ENCODE measurements at places on chromosomes 3 and 15.

GRCh38 chr15:93150910-93151881, 62.2 kb upstream of the RGMA start:
- no peak for DNase-seq

- no peak for DNase-seq
Observed at GRCh38 chr3:42300013-42300412, 34.0 kb upstream of the CCK start.

- no peak for DNase-seq
Observed at GRCh38 chr3:5126586-5126985, 4.5 kb downstream of the ARL8B start.

- DNase-seq, result no peak
Observed at GRCh38 chr3:181689546-181689945, 22.2 kb upstream of the SOX2 start.

GRCh38 chr15:91282486-91282885, 182.4 kb downstream of the SV2B start:
- no peak for DNase-seq

DNA sequence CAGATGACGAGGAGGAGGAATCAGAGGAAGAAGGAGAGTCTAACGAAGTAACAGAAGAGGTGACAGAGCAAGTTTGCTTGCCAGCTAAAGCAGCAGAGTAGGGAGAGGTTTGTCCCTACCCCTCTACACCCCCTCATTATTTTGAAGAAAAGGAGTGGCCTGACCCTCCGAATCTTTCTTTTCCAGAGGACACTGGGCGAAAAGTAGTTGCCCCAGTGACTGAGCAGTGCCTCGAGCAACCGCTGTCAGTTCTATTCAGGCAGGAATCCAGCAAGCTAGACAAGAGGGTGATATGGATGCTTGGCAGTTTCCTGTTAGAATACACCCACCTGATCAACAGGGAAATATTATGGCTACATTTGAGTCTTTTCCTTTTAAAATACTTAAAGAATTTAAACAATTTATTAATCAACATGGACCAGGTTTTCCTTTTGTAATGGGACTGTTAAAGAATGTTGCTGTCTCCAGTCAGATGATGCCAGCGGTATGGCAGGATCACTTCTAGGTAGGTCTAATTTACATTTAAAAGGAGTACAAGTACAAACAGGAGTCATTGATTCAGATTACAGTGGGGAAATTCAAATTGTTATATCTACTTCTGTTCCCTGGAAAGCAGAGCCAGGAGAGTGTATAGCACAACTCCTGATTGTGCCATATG, 31.9 kb upstream of the ACVR2B start:
- DNase-seq, result no peak

- no peak for DNase-seq
Observed at GRCh38 chr15:87735522-87735921, 521.0 kb downstream of the NTRK3 start.

DNA sequence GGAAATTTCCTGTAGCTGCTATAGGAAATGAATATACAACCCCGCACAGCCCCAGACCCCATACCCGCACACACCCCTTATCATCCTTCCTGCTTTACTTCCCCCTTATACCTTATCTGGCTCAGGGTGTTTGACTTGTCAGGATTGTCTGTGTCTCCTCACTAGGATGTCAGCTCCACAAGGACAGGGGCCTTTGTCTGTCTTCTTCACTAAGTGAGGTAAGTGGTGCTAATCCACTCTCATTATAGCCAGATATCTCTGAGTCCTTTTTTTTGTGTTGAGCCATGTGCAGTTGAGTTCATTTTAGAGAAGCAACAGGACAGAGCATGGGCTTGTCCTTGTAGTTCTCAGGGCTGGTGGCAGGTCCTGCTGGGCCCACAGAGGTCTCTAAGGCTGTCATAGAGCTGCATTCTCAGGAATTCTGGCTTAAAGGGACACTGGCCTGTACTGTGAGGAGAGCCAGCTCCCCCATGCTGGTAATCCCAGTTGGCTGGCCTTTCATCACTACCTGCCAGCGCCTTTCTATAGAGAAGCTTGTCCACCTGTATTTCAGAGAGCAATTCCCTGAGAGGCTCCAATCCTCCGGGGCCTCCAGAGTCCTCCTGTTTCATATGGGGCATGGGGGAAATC, 9.0 kb downstream of the KY start:
- no peak for DNase-seq

- no peak for DNase-seq
Observed at GRCh38 chr3:74267131-74267530, 347.3 kb downstream of the CNTN3 start.

DNA sequence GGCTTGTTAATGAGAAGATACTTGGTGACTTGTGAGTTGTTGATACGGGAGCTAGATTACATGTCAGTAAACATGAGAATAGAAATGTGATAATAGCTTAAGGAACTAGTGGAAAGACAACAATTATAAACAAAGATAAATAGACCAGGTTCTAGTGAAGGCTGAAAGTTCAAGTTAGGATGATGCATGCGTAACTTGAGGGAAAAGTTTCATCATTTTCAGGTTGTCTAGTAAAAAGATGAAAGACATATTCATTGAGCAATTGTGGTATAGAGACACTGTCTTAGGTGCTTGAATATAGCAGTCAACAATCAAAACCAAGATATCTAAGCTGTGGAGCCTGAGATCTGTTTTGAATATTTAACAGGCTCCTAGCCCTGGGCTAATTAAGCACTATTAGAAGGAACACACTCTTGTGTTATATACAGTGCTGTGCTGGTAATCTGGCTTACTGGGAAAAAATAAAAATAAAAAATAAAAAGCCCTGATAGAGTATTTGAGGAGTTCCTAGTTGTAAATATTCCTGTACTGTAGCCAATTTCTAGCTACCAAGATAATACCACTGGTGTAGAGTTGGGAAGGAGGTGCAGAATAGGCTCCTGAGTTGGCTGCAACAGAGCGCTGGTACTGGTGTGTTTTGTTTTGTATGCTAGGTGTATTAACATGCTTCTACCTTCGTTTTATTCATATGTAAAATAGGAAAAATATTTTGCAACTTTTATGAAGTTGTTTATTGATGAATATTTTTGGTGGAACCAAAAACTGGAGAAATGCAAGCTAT, 68.5 kb downstream of the NLGN1 start:
- DNase-seq, result no peak

DNA sequence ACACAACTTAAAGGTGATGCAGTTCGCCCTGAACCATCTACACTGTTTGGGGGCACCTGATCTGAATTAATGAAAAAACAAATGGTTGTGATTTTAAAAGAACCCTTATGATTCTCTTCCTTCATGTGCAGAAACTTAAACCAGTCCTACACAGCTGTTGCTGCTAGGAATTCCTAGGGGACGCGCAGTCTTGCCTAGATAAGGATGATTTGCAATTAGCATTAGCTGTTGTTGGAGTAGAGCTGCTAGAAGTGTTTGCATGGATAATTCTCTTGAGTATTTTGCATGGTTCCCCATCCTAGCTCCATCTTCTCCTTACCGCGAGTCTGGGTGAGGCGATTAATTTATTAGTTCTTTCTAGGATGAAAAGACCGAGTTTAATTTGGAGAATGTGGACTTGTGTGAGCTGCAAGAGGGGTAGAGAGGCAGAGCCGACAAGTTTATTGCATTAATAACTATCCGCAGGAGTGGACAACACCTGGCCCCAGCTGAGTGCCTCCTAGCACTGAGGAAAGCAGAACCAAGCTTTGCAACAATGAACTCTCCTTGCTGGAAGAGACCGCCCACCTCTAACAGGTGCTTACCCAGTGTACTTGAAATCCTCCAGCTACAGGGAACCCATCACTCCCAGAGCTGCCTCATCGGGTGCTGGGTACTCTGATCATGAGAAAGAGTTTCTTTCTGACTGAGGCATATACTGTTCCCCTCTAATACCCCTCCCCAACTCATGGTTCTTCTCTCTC, 75.0 kb upstream of the WNT7A start:
- no peak for DNase-seq

GRCh38 chr3:94429517-94429916, 366.7 kb downstream of the NSUN3 start:
- no peak for DNase-seq

DNA sequence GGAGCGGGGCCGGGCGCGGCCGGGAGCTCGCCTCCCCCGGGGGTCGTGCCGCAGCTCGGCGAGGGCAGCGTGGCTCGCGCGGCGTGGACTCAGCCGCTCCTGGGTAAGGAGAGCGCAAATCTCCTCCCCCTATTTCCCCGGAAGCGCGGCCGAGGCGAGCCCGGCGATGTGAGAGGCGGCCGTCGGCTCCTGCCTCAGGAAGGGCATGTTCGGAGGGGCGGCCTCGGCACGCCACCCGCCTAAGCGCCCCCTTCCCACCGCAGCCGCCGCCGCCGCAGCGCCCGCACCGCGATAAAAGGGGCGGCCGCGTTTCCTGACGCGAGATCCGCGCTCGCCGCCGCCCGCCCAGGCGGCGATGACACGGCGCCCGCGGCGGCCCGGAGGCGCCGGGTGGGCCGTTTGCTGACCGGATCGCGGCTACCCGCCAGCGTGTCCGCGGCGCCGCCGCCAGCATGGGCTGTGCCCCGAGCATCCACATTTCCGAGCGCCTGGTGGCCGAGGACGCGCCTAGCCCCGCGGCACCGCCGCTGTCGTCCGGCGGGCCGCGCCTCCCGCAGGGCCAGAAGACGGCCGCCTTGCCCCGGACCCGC, at the start of gene PDE8A:
Gene PDE8A, plus strand, starts transcription at position 146 of the 590 bp plus-strand sequence. Its CDS starts 307 bp downstream, at position 453.
- DNase-seq, result peak; percentile 25

DNA sequence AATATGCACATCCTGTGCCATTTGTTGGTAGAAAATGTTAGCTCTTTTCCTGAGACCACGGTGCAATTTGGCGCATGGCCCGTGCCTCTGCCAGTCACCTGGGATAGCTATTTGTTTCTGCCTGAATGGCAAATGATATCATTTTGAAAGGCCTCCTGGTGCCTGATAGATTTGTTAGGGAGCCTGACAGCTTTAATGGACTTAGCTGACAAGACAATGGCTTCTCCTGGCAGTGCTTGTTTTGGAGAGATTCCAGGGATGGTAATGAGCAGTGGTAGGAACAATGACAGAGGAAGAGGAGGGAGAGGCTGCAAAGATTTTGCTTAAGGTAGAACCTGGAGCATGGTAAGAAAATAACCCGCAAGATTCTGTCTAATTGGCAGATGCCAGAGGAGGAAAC, 268.5 kb downstream of the CLSTN2 start:
- DNase-seq, result no peak

GRCh38 chr3:156664831-156665178, 9.6 kb upstream of the TIPARP start:
- DNase-seq, result no peak

DNA sequence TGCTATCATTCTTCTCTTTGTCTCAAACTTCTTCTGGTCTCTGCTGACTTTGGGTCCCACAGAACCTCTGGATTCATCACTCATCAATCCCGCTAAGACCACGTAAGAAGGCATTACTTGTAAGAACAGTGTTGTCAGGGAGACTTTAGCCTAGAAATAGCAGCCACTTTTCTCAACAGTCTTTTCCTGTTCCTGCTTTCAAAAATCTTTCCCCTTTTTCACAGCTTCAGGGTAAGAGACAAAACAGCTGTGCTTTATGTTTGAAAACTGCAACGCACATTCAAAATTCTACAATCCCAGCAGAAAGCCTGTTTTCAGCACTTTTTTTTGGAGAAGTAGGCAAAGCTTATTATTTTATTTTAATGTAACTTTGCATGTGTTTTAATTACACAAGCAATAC, 42.0 kb upstream of the FAM98B start:
- peak; percentile 4 for DNase-seq

DNA sequence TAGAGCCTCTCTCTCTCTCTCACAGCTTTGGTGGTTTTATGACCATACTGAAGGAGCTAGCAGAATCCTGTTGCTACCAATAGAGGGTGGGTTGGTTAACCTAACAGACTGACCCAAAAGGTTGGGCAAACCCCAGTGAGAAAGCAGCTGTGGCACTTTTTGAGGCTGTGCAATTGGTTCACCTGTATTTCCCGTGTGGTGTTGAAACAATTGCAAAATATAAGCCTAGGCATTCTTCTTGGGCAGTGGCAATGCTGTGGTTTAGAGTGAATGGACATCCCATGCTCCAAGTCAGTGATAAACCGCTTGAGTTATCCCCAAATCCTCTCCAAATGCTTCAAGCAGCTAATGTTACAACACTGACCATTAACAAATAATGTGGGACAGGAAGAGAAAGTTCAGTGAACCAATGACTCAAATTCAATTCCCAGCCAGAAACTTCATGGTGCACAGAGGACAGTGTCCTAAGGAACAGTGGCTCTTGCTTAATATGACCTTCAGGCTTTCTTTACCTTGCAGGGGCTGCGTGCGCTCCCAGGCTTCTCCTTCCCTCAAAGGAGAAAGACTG, 261.9 kb upstream of the ICE2 start:
- DNase-seq, result no peak

- no peak for DNase-seq
Observed at GRCh38 chr3:17044855-17045254, 160.1 kb downstream of the PLCL2 start.

DNA sequence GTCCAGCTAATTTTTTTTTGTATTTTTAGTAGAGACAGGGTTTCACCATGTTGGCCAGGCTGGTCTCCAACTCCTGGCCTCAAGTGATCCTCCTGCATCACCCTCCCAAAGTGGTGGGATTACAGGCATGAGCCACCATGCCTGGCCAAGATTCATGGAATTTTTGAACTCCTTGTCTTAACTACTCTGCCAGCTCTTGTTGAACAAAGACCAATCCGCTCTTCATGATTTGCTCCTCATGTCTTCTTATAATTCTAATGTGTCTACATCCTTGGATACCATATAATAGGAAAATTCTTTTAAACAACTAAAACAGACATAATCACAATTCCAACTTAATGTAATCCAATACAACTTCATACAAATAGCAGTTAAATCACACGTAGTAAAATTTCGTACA, 21.3 kb downstream of the UBA5 start:
- no peak for DNase-seq

DNA sequence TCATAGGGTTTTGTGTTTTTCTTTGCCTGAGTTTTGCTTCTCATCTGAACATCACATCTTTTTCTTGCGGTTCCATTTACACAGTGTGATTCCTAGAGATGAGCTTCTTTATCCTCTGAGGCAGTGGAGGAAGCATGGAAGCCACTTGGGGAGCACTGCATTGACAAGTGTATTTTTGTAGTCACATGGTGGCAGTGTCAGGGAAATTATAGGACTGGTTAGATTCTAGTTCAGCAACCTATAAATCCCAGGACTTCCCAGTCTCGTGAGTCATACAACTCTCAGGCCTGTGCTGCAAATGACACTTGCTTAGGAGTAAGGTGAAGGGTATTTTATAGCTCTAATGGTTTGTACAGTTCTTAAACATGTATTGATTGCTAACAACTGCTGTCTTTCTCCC, 58.4 kb downstream of the RBM6 start:
- DNase-seq, result no peak

DNA sequence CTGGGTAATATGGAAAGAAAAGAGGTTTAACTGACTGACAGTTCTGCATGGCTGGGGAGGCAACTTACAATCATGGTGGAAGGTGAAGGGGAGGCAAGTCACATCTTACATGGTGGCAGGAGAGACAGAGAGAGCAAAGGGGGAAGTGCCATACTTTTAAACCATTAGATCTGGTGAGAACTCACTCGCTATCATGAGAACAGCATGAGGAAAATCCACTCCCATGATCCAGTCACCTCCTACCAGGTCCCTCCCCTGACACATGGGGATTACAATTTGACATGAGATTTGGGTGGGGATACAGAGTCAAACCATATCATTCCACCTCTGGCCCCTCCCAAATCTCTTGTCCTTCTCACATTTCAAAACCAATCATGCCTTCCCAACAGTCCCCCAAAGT, 16.0 kb upstream of the ACOX2 start:
- DNase-seq, result no peak

- DNase-seq, result no peak
Observed at GRCh38 chr15:80816049-80816653, 37.0 kb downstream of the CEMIP start.
